Activated CD4-positive, alpha-beta T cell treated with anti-CD3 and anti-CD28 coated beads for 36 hours (primary cell): ENCODE measurements at places on chromosomes 5 and 9. TPM values are rescaled to one million over a fixed set of nuclear protein-coding genes. Genes with fewer than 3 reads are reported as not detected.

Gene PLAC8L1
- total RNA-seq = not detected

Gene DDX4
- total RNA-seq = not detected

DNA sequence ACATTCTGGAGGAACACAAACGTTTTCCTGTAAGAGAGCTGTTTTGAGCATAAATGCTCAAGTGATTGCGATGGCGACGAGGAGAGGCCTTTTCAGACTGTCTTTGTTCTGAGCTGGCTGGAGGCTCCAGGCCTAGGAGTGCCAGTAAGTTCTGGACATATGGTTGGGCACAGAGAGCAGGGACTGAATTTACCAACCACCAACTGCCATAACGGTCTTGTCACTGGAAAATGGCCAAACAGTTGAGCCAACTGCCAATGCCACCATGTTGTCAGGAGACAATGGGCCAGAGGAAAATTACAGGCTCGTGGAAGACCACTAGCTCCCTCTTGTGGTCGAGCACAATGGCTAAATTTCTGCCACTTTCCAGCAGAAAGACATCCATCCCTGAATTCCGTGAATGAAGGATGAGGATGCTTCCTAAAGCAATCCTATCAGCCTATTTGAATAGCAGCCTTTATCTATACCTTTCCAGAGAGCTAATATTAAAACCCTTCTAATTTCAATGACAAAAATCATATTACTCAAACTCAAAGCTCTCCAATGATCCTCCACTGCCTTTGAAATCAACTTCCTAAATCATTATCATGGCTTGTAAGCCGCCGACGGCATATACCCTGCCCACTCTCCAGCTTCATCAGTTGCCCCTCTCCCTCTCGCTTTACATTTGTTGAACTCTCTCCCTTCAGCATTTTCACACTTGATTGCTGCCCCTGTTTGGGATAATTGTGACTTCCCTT lies 66.9 kb upstream of the GLIS3 start:
- peak; percentile 53 for DNase-seq

DNA sequence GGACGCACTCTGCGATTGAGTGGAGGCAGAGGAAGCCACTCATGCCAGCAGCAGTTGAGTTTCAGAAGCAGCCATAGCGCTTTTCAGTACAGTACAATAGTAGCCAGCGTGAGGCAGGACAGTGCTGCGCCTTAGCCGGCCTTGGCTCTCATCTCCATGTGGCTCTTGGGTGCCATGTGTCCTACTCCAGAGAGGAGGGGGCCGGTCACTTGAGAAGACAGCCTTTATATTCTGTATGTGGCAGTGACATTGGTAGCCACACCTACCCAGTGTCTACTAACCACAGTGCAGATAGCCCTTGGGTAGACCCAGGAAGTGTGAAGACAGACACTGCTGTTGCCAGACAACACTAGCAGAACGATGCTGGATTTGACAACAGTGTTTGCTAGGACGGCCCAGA lies 42.3 kb downstream of the FAM78A start:
- peak; percentile 22 for DNase-seq

DNA sequence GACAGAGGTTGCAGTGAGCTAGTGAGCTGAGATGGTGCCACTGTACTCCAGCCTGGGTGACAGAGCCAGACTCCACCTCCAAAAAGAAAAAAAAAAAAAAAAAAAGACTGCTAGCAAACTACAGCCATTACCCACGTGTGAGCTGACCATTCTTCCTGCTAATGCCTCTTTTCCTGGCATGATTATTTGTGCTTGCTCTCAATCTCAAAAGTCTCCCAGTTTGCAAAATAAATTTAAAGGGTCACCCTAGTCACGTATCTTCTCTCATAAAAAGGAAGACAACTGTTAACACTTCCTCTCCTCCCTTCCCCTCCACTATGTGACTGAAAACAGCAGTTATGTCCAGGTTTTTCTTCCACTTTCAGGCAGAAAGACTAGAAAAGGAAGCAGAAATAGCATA lies 37.2 kb downstream of the TRIM36 start:
- DNase-seq = no peak

- no peak for DNase-seq
Measured at GRCh38 chr9:87471746-87472145, 25.9 kb upstream of the DAPK1 start.

DNA sequence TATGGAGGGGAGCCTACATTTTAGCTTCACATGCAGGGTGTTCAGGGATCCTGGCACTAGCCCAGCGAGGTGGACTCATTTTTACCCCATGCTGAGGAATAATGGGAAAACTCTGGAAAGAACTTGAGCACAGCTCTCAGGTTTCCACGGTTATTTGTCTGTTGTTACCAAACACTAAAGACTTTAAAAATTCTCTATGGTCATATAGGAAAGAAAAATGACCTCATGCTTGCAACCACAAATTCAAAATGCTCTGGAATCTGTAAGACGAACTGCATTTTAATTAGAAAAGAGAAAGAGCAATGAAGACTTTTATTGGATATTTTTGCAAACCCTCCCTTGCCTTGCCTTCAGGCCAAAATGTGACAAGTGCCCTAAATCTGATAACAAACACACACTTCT lies 606.9 kb downstream of the EBF1 start:
- DNase-seq = no peak

GRCh38 chr9:26271495-26272122 lies 593.4 kb upstream of the TUSC1 start:
- DNase-seq = no peak

DNA sequence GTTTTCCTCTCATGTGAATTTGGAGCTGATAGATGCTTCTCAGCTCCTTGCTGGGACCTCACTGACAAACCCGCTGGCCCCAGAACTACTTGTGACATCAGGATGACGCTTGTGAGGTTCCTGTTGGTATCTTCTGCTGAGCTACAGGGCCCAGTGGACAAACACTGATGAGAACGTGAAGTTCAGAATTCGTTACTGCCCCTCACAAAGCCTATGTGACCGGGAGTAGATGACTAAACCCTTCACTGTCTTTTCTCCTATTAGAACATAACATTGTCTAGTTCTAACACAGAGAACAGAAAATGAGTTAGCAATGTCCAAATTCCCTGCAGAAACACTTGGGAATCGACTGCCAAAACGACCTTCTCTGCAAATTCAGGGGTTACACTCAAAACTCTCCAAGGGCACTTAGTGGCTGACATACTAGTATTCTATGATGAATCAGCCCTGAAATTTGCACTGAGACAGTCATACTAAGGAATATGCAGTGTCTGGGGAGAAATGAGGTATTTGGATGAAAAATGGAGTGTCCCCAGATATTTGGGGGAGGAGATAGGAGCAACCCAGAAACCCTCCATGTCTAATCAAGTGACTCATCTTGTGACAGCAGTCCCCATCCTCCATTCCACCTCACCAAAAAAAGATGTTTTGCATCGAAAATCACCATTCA lies 143.2 kb upstream of the TRIM32 start:
- no peak for DNase-seq

DNA sequence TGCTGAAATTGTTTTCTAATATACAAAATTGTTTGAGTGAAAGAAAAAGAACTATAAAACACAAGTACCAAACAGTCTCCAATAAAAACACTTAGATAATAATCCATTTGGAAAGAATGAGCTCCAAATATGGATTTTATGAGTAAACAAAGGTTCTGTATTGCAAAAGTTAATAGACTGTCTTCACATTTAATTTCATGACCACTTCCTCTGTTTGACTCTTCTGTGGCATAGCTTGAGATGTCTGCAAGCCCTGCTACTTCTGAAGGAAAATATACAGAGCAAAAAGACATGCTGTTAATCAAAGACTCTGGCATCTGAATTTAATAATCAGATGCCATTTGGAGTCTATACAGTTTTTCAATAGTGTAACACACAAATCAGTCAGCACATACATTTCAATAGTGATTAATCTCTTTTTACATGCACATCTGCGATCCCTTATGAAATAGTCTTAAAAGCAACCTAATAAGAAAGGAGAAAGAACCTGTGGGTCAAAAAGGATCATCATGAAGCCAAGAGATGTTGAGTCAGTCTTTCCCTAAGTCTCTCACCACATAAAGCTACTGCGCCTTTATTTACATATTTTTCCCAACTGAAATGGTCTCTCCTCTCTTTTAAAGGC lies 165.4 kb upstream of the LHFPL2 start:
- DNase-seq = no peak

- DNase-seq = no peak
Measured at GRCh38 chr5:74948031-74948546, 81.9 kb upstream of the FAM169A start.

GRCh38 chr5:10332301-10332700 lies 21.2 kb upstream of the MARCHF6 start:
- no peak for DNase-seq
